ENCODE measurements at places on chromosomes 5 and 9. TPM values are rescaled to one million over a fixed set of nuclear protein-coding genes. Genes with fewer than 3 reads are reported as not detected.

- DNase-seq: no peak
- no peak overlapping the region for H3K4me3 ChIP-seq
- H3K27me3 ChIP-seq: no peaks in the 10 kb centered on the region
- H3K36me3 ChIP-seq: no peaks in the 10 kb centered on the region
Observed at GRCh38 chr9:99185934-99186333, 35.8 kb downstream of the ALG2 start.

DNA sequence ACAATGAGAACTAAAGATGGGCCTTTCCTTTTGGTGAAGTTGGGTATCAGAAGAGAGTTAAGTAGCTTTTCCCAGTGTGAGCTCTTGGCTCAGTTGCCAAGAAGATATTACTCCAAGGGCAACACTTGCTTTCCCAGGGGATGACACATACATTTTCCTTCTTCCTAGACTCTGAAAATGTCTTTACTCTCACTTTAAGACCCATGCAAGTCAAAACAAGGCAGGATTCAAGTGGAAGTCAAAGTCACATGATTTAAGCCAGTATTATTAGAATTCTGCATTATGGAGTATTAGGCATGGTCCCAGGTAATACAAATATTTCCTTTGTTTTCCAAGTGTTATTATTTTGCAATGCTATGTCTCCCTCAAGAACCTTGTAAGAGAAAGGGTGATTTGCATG is 175.1 kb downstream of the PPP2R2B start:
- no peaks in the 10 kb centered on the region for H3K36me3 ChIP-seq
- H3K27ac ChIP-seq: no peak overlapping the region
- DNase-seq: no peak
- H3K4me1 ChIP-seq: no peaks in the 10 kb centered on the region

Gene IFNK
- not detected for total RNA-seq

Gene WDR38
- 6.6 TPM for total RNA-seq

Gene FOXD4L5
- total RNA-seq: 0.38 TPM

Gene STPG3
- total RNA-seq: 0.38 TPM
